ENCODE measurements at places on chromosomes 7 and 10. TPM values are rescaled to one million over a fixed set of nuclear protein-coding genes. Genes with fewer than 3 reads are reported as not detected.

Gene ZMYND11
- total RNA-seq: 58.3 TPM

Gene PIP
- total RNA-seq: 23.0 TPM

Gene ITPRIP
- total RNA-seq: 28.3 TPM

Gene GTF2IRD1
- 21.6 TPM for total RNA-seq

Gene PYROXD2
- total RNA-seq: 7.7 TPM

Gene TMEM178B
- total RNA-seq: 0.34 TPM

Gene CPXM2
- 2.1 TPM for total RNA-seq

Gene PODXL
- 108 TPM for total RNA-seq

Gene ZNF804B
- not detected for total RNA-seq

Gene PILRA
- total RNA-seq: 26.4 TPM

Gene SLC26A4
- 0.64 TPM for total RNA-seq

Gene PROSER2
- total RNA-seq: 23.0 TPM

Gene CCDC172
- total RNA-seq: not detected

Gene ELN
- total RNA-seq: 582 TPM

Gene SPDYE11
- not detected for total RNA-seq

Gene TMEM26
- total RNA-seq: 0.30 TPM

Gene DENND2A
- 10.6 TPM for total RNA-seq

Gene EFCAB10
- 0.86 TPM for total RNA-seq

Gene CTAGE6
- total RNA-seq: not detected

Gene CDHR1
- total RNA-seq: 0.31 TPM

Gene ASZ1
- not detected for total RNA-seq

Gene ARL4A
- 24.8 TPM for total RNA-seq

All from upper lobe of left lung (tissue), 6 donors.